Right lobe of liver (tissue), 6 donors: ENCODE measurements at places on chromosomes 11 and 22.

DNA sequence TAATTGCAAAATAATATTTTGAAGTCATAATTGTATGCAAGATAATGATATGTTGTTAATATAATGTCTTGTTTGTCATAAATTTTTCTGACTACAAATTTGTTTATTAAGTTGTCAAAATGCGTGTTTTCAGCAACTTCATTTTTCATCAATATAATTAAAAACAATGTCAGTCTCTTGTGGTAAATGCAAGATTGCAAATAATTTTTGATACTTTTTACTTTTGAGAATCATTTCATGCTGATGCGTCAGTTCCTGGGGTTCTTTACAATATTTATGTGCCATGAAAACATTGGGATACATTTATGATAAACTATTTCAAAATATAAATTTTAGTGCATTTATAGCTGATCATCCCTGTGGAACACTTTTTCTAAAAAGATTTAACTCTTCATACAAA is 1504.8 kb downstream of the BRD1 start:
- no peak for DNase-seq

GRCh38 chr11:19934828-19935259 is 222.2 kb downstream of the NAV2 start:
- peak; percentile 44 for DNase-seq

DNA sequence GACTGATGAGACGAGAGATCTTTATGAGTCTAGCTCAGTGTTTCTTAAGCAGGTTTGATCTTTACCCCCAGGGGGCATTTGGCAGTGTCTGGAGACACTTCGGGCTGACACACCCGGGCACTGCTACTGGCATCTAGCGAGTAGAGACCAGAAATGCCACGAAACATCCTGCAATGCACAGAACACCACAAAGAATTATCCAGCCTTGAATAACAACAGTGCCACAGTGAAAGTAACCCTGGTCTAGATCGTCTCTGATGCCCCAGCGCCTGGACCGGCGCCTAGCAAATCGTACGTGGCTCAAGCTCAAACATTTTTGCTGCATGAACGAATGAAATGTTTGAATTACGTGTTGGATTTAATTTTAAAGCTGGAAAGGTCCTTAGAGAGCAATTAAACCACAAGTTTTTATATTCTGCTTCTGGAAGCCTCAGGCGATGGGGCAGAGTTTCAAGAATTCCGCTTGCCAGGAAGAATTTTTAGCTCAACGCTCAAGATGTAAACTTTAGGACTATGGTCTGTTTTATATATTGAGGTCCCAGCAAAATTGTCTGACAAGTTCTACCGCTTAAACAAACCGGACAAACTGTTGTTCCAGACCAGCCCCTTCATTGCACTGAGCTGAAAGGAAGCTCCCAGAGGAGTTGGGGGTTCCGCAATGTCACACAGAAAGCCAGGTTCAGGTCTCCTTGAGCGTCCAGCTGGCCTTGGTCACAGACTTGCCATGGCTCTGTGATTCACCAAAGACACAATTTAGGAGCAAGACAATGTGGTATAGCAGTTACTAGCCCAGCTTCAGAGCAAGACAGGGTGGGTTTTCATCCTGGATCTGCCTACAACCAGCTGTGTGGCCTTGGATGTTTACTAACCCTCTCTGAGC is 44.2 kb upstream of the SMTN start:
- DNase-seq: no peak

DNA sequence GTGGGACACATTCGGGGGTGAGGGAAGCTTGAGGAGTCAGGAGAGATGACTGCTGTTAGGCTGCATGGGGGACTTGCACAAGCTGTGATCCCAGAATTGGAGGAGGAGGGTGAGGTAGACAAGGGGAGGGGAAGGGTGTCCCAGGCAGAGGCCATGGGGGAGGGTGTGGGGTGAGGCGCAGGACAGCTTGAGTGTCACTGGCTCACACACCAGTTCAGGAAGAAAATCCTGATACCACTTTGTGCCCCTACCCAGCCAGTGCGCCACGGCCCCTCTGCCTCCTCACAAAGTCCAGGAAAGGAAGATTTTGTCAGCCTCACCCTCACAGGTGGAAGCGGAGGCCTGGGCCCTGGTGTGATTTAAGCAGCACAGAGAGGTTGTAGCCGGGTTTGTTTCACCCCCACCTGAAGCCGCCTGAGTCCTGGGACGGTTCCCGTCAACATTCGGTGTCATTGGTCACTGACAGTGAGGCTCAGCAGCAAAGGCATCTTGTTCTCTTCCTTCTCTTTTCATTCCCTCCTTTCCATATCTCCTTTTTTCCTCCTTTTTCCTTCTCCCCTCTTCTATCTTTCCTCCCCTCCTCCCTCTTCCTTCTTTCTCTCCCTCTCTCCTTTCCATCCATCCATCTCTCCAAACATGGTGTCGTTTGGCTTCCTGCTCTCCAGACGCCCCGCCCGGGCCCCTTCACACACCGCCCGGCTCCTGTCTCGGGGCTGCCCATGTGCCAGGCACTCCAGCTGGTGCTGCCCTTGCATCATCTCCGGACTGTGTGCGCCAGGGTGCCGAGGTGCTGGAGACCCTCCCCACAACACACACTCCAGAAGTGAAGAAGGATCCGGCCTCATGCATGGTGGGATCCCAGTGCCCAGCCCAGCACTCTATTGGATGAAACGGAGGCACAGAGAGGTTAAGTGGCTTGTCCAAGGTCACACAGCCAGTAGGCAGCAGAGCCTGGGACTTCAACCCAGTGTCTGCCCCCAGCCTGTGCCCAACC is 89.3 kb downstream of the MPPED1 start:
- no peak for DNase-seq

- peak; percentile 33 for DNase-seq
Observed at GRCh38 chr11:44630511-44631210, 65.2 kb downstream of the CD82 start.

- DNase-seq: no peak
Observed at GRCh38 chr11:11984563-11984962, 23.9 kb downstream of the DKK3 start.

DNA sequence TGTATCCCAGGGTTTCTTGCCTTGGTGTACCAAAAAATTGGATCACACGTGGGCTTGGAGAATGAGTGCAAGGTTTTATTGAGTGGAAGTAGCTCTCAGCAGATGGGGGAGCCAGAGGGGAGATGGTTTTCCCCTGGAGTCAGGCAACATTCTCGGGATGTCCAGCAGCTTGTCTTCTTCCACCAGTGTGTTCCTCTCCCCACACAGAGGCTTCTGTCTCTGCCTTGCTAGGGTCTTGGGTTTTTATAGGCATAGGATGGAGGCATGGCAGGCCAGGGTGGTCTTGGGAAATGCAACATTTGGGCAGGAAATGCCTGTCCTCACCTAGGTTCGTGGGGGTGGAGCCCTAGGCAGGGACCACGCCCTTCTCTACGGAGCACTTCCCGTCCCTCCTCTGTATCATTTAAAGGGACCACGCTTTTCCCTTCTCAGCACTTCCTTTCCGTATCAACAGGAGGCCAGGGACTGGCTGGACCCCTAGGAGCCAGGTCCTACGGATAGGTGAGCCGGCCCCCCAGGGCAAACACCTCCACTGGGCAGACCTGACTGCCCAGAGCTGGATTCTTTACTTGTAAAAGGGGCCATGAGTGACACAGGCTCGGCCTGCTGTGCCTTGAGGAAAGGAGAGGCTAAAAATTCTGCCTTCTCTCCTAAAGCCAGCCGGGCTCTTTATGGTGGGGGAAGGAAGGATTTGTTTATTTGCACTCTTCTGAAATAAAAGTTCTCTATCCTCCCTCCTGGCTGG is 55.3 kb upstream of the CCDC188 start:
- peak; percentile 79 for DNase-seq

- no peak for DNase-seq
Observed at GRCh38 chr11:122717264-122717867, 61.8 kb downstream of the UBASH3B start.

DNA sequence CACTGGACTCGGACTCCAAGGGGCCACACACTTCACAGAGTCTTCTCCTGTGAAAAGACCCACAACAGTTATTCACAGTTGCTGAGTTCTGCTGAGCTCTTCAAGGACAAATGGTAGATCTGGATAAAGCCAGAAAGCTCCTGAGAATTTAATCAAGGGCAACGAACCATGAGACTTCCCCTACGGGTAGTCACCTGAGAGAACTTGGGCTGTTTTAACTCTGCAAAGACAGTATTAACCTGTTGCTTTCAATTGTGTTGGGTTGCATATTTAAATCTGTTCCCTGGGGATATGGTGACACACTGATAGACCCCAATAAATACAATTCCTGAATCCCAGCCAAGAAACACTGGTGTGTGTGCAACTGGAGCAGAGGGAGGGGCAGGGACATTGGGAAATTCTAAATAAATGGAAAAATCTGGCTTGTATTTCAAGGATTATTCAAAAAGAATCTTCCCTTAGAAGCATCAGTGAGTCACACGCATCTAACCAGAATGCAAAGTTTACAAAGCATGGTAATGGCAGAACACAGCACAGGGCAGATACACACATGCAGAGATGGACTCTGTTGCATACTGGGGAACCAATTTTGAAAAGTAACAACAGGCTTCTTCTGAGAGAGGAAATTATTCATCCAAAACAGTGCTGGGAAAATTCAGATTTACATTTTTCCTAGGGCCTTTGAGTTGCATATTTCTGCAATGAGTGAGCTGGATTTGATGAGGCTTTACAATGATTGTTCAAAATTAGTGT is 4.0 kb downstream of the KCNJ1 start:
- no peak for DNase-seq

GRCh38 chr11:79060081-79060953 is 380.5 kb downstream of the TENM4 start:
- DNase-seq: no peak

DNA sequence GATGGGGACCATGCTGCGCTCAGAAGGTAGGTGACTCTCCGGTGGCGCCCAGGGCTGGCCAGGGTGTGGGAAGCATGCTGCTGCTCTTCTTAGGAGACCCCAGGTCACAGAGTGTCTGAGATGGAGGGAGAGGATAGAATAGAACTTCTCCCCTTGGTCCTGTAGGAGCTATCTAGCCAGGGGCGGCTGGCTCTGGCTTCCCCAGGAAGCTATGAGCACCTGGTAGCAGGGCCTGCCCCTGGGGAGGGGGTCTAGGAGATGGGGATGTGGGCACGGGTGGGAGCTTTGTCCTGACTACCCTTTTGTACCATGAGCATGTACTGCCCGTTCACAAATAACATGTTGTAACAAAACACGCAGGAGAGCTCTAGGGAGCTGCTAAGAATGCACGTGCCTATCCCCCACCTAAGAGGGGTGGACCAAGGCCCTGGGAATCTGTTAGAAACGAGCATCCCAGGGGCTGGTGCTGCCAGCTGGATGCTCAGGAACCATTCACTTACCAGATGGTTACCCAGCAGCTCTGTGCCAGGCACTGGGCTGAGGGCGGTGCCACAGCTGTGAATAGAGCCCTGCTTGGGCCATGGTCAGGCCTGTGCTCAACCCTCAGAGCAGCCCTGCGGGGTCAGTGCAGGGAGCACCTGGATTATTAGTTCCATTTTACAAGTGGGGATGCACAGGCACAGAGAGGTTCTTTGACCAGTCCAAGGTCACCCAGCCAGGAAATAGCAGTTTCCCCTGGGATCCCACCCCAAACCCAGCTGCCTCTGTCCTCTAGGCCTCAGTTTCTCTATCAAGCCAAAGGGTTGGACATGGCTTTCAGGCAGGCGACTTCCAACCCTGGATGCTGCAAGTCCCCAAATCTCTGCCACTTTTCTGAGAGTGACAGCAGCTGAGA is 2.2 kb downstream of the SLC39A13 start:
- DNase-seq: no peak

GRCh38 chr22:26994801-26995200 is 337.4 kb downstream of the MIAT start:
- DNase-seq: no peak

DNA sequence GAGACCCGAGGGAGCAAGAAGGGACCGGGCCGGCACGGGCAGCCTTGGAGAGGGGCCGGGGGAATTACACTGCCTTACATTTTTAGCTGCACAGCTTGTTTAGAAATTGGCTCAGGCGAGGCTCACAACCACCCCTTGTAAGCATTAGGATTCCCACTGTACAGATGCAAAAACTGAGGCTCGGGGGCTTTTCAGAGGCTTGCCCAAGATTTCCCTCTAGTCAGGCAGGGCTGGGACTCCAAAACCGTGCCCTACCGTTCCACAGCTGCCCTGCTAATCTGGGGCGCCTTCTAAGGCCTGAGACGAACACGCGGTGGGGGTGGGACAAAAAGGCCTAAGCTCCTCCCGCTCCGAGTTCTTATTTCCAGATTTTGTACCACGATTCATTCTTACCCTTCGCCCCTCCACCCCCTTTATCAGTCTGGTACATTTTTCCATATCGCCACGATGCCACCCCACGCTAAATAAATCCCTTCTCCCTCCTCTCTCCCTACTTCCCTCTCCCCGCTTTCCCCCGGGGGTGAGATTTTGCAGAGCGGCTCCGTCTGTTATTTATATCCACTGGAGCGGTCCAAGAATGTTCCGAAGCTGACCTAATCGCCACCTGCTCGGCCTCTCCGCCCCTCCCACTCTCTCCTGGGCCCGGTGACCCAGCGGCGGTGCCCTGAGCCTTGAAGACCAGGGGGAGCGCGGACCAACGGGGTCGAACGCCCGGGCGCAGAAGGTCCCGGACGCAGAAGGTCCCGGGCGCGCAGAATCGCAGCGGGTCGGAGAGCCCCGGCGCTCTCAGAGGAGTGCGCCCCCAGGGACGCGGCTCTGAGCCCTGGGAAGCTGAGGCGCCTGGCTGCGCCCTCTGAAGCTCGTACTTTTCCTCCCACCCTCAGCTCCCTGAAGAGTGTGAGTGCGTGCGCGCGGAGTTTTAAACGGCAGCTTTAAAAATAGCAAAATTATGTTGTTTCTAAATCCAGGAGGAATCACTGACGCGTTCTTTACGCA is 764 bp upstream of the PACSIN3 start:
- no peak for DNase-seq

DNA sequence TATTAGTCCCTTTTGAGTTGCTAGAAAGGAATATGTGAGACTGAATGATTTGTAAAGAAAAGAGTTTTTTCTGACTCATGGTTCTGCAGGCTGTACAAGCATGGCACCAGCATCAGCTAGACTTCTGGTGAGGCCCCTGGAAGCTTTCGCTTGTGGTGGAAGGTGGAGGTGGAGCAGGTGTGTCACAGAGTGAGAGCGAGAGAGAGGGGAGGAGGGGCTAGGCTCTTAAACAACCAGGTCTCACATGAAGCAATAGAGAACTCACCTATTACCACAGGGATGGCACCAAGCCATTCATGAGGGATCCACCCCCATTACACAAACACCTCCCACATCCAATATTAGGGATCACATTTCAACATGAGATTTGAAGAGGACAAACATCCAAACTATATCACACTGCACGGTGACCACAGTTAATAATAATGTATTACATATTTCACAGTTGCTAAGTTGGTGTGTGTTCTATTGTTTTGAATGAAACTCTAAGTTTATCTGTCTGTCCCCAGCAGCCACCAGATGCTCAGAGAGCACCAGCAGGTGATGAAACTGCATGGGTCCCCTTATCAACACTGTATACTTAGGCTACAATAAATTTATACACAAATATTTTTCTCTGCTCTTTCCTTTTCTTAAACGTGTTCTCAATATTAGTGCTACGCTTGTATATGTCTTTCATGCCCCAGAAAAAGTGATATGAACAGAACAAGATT is 14.1 kb downstream of the ZFP91 start:
- peak; percentile 66 for DNase-seq

GRCh38 chr11:111306321-111306720 is 8.0 kb downstream of the POU2AF3 start:
- no peak for DNase-seq
